ENCODE measurements at places on chromosomes 1 and 21. TPM values are rescaled to one million over a fixed set of nuclear protein-coding genes. Genes with fewer than 3 reads are reported as not detected.
A peak's percentile ranks its signal among the peaks of the same experiment; 100 is the strongest.

Gene VWA1
- 0.92 TPM for total RNA-seq

Gene RSPH1
- total RNA-seq: 0.38 TPM

Gene SERINC2
- 0.34 TPM for total RNA-seq

Gene TNN
- total RNA-seq: not detected

Gene TDRD5
- total RNA-seq: not detected

GRCh38 chr1:184801503-184801902 is 46.8 kb upstream of the EDEM3 start:
- DNase-seq: no peak
- no peaks in the 10 kb centered on the region for H3K27me3 ChIP-seq
- no peak overlapping the region for H3K27ac ChIP-seq

DNA sequence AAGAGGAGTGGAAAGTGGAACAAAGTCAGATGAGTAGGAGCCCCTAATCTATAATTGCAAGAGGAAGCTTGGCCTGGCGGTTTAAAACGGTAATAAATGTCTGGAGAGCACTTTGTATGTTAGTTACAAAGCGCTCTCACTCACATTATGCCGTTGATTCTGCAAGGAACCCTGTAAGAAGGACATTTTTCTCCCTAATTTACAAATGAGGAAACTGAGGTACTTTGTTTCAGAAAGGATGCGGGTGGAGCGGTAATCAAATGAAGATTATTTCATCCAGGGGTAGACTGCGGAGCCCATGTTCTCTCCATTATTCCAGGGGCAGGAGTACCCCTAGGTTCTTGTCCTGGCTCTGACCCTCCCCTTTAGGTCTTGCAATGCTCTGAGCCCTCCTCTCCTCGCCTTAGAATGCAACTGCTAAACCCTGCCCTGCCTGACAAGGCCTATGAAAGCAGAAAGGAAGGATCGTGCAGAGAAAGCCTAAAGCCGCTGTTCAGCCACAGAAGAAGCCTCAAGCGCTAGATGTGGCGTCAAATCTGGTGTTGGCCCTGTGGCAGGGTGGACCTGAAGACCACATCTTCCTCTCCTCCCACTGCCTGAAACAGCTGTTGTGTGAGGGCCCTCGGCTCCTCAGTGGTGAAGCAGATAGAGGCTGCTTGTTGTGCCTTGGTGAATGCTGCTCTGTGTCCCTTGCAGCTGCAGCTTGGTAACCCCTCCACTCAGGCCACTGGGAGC is 588 bp upstream of the PACC1 start:
- peaks cover 9% of the 10 kb centered on the region for H3K36me3 ChIP-seq
- peak overlapping the region; percentile 97 for H3K4me3 ChIP-seq
- no peaks in the 10 kb centered on the region for H3K27me3 ChIP-seq
- H3K27ac ChIP-seq: peak overlapping the region; percentile 74
- H3K4me1 ChIP-seq: peaks cover 20% of the 10 kb centered on the region
- no peak for DNase-seq

DNA sequence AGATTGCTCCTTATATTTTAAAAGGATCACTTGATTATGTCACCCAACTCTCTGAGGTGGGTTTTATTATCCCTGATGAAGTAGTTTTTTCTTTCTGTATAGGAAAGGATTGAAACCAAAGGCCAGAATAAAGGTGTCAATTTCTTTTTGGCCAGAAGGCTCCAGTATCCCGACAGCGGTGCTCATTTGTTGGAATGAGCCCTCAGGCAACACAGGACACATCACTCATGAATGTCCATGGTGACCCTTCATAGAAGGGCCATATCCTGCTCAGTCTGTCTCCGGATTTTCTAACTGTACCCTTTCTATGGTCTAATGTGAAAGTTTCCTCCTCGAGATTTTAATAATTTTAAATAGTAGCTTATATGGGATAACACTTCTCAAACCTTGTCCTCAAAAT is 171.3 kb upstream of the USP24 start:
- no peak overlapping the region for H3K27ac ChIP-seq
- no peak for DNase-seq
- H3K27me3 ChIP-seq: peaks cover 1% of the 10 kb centered on the region
- H3K4me1 ChIP-seq: peaks cover 4% of the 10 kb centered on the region

DNA sequence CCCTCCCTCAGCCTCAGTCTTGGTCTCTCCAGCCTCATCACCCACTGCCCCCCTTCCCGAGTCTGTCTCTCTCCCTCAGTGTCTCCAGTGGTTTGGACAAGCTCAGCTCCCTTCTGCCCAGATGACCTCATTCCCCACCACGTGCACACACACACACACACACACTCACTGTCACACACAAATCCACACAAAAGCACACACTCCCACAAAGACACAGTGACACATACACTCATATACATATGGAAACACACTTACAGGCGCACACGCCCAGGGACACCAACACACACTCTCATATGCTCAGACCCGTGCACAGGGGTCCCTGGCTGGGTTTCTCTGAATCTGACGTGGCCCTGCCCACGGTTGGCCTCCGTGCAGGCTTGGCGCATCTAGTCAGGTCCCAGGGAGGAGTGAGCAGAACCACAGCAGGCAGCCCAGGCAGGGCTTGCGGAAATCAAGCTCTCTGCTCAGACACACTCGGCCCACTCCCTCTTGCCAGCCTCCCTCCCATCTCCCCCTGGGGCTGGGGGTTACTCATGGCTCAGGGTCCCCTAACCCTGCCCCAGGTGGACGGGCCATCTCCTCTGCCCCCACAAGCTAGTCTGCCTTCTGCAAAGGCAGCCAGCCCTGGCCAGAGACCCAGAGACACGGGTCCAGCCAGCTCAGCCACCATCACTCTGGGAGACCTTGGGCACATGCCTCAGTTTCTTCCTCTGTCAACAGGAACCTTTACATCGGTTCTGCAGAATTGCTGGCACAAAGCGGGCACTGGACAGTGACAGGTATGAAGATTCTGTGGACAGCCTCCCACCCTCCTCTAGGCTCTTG is 38.5 kb upstream of the FAM131C start:
- H3K27ac ChIP-seq: no peak overlapping the region
- no peak for DNase-seq
- no peak overlapping the region for H3K4me3 ChIP-seq
- H3K36me3 ChIP-seq: peaks cover 6% of the 10 kb centered on the region

DNA sequence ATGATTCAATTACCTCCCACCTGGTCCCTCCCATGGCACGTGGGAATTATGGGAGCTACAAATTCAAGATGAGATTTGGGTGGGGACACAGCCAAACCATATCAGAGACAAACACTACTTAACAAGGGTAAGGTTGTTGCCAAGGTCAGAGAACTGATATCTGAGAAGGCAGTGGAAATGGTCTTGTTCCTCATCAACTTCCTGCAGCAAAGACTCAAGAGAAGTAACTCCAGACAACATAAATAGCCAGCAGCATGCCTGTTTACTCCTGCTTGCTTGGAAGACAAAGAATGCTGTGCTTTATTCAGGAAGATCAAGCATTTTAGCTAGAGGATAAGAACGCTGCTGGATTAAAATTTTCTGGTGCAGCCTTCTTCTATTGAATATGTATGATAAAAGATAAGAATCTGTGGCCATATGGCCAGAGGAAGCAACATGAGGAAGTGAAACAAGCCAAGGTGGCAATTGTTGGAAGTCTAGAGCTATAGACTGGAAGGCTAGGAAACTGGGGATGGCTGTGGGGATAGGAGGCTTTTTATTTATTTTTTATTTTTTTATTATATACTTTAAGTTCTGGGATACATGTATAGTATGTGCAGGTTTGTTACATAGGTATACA is 36.4 kb downstream of the DDAH1 start:
- H3K27ac ChIP-seq: no peak overlapping the region
- H3K4me1 ChIP-seq: no peaks in the 10 kb centered on the region
- H3K4me3 ChIP-seq: no peak overlapping the region
- H3K36me3 ChIP-seq: no peaks in the 10 kb centered on the region
- DNase-seq: no peak

GRCh38 chr1:6867321-6867720 is 82.1 kb downstream of the CAMTA1 start:
- no peak overlapping the region for H3K4me3 ChIP-seq
- no peaks in the 10 kb centered on the region for H3K27me3 ChIP-seq
- H3K4me1 ChIP-seq: peaks cover 21% of the 10 kb centered on the region
- no peak for DNase-seq
- H3K36me3 ChIP-seq: peaks cover 5% of the 10 kb centered on the region

GRCh38 chr1:60245324-60245723 is 171.8 kb upstream of the C1orf87 start:
- H3K36me3 ChIP-seq: no peaks in the 10 kb centered on the region
- H3K4me1 ChIP-seq: no peaks in the 10 kb centered on the region
- H3K27me3 ChIP-seq: no peaks in the 10 kb centered on the region

- H3K36me3 ChIP-seq: no peaks in the 10 kb centered on the region
- H3K4me3 ChIP-seq: no peak overlapping the region
- no peak for DNase-seq
- H3K27ac ChIP-seq: no peak overlapping the region
These were observed 38.1 kb upstream of the SLAMF9 start for GRCh38 chr1:159992161-159992560.

DNA sequence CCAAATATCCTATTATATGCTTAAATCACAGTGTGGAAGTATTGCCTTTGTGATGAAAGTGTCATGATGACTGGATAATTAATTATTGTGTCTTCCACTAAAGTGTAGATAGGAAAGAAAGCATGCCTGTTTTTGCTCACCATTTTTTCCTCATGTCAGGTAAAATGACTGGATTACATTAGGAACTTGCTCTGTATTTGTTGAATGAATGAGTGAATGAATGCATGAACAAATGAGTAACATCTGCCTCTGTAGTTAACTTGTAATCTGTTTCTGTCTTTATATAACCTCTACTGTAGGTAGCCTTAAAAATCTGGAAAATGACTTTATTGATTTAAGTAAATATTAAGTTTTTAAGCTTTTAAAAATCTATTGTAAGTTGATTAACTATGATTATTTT is 2.9 kb upstream of the PTPRC start:
- H3K4me3 ChIP-seq: no peak overlapping the region
- peaks cover 68% of the 10 kb centered on the region for H3K4me1 ChIP-seq
- peak overlapping the region; percentile 98 for H3K27ac ChIP-seq
- peaks cover 19% of the 10 kb centered on the region for H3K36me3 ChIP-seq

DNA sequence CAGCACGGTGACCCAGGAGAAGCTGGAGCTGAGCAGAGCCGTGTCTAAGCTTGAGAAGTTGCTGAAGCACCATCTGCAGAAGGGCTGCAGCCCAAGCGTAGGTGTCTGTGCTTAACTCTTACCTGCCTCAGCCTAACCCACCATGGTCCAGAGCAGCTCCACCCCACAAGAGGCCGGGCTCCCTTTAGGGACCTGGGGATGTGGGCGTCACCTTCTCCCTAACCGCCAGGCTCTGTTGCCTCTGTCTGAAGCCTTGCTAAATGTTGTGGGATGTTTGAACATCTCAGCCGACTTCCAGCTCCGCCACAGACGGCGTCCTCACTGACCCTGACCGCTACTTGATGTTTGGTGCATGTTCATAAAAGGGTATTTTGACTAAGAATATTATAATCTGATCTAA is 20.4 kb upstream of the DIP2A start:
- no peaks in the 10 kb centered on the region for H3K4me1 ChIP-seq
- peaks cover 44% of the 10 kb centered on the region for H3K36me3 ChIP-seq
- H3K4me3 ChIP-seq: no peak overlapping the region
- no peak for DNase-seq

GRCh38 chr1:220886470-220887201 is 7.4 kb downstream of the HLX start:
- DNase-seq: no peak
- peaks cover 4% of the 10 kb centered on the region for H3K4me1 ChIP-seq
- no peak overlapping the region for H3K27ac ChIP-seq
- no peak overlapping the region for H3K4me3 ChIP-seq

DNA sequence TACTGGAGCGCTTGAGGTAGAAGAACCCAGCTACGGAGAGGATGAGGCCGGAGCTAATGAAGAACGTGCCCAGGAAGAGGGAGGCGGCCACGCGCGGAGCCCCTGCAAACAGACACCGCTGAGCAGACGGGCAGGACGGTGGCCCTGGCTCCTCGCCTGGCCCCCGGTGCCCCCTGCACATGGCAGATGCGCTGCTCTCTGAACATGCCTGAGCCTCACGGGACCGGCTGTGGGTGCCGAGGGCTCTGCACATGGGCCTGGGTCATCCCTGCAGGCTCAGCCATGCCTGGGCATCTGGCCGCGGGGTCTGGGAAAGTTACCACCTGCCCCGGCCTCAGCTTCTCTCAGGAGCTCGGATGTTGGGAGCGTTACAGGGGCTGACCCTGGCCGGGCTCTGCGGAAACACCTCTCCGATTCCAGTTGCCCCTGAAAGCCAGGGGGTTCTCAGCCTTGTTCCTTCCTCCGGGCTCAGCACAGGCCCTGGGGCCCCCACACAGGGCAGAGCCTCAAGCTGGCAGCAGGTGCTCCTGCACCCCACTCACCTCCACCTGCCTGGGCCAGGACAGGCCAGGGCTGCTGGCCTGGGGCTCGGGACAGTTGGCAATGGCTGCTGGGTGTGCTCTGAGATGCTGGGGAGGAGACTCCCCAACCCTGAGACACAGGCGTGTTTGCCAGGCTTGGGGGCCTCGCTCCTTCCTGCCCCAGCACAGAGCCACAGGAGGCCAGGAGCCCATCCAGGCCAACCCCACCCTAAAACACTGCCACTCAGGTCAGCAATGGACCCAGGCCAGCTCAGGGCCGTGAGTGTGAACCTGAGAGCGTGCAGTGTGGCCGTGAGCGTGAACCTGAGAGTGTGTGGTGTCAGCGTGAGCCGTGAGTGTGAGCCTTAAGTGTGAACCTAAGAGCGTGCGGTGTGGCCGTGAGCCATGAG is 12.1 kb upstream of the RNF223 start:
- peak; percentile 7 for DNase-seq
- H3K36me3 ChIP-seq: peaks cover 2% of the 10 kb centered on the region
- no peak overlapping the region for H3K4me3 ChIP-seq
- H3K27ac ChIP-seq: no peak overlapping the region
- no peaks in the 10 kb centered on the region for H3K4me1 ChIP-seq

DNA sequence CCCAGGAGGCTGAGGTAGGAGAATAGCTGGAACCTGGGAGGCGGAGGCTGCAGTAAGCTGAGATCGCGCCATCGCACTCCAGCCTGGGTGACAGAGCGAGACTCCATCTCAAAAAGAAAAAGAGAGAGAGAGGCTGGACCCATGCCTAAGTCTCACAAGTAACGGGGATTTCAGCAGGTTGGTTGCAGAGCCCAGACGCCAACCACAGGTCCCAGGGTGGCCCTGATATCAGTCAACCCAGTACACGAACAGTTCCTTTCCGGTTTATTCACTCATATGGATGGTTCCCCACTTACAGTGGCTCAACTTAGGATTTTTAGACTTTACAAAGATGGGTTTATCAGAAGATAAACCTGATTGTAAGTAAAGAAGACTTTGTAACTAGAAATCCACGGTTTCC is 40.9 kb downstream of the CLSTN1 start:
- H3K36me3 ChIP-seq: no peaks in the 10 kb centered on the region
- no peak overlapping the region for H3K27ac ChIP-seq
- H3K4me1 ChIP-seq: peaks cover 27% of the 10 kb centered on the region
- no peak for DNase-seq

DNA sequence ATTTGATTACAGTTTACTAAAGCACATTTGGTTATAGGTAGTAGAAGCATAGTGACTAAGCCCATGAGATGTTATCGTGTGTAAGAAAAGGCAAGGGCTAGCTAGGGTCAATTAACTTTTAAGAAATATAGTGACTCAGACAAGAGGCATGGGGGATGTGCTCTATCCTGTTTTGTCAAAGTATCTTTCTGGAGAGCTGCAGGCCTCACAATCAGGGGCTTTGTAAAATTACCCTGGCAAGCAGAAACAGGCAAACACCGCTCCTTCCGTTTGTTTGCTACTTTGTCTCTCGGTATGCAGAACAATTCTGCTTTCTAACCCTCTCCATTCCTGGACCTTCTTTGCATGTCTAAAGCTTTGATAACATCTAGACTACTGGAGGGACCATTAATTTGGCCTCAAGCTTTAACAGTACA is 26.1 kb upstream of the ZNF697 start:
- no peaks in the 10 kb centered on the region for H3K4me1 ChIP-seq
- H3K4me3 ChIP-seq: no peak overlapping the region
- DNase-seq: no peak

- no peaks in the 10 kb centered on the region for H3K27me3 ChIP-seq
- no peak overlapping the region for H3K4me3 ChIP-seq
These were observed 162.8 kb downstream of the NPHP4 start for GRCh38 chr1:5829414-5829813.
